ENCODE measurements at places on chromosomes 11 and 22.
A peak's percentile ranks its signal among the peaks of the same experiment; 100 is the strongest.

DNA sequence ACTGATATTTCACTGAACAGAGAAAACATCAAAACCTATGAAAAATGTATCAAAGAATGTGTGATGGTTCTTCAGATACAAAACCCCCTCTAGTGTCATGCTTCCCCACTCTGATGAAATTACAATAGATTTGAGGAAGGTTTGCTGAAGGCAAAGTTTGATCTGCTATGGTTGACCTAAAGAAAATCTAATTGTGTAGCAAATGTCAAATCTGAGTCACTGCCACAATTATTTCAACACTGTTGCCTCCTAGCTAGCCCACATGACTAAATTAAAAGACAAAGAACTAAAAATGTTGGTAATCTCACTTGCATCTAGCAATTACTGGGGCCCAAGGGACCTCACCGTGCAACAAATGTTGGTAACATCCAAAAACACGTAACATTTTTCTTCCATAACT is 728.0 kb downstream of the DLG2 start:
- DNase-seq = no peak

GRCh38 chr22:32067613-32068012 is 24.6 kb downstream of the SLC5A1 start:
- DNase-seq = no peak

- DNase-seq = no peak
These were observed 4.0 kb downstream of the CRY2 start for GRCh38 chr11:45851228-45851627.

DNA sequence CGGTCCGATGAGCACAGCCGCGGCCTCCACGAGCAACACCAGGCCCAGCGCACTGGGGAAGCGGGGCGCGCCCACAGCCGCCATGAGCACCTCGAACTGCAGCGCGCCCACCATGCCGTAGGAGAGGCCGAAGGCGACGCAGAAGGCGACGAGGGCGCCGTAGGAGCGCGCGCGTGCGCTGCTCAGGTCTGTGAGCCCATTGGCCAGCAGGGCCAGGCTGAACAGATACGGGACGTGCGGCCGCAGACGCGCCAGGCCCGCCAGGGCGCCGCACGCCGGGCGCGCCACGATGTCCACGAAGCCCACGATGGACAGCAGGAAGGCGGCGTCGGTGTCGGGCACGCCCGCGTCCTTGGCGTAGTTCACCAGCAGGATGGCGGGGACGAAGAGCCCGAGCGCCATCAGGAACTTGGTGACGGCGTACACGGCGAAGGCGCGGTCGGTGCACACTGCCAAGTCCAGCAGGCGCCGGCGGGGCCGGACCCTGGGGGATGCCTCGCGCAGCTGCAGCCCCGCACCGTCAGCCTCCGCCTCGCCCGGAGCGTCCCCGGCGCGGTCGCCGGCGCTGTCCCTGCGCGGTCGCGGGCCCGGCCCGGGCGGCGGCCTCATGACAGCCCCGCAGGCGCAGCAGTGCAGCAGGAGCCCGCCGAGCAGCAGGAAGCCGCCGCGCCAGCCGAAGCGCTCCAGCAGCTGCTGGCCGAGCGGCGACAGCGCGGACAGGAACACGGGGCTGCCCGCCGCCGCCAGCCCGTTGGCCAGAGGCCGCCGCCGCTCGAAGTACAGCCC is 2.9 kb downstream of the SLC16A8 start:
- DNase-seq = no peak

DNA sequence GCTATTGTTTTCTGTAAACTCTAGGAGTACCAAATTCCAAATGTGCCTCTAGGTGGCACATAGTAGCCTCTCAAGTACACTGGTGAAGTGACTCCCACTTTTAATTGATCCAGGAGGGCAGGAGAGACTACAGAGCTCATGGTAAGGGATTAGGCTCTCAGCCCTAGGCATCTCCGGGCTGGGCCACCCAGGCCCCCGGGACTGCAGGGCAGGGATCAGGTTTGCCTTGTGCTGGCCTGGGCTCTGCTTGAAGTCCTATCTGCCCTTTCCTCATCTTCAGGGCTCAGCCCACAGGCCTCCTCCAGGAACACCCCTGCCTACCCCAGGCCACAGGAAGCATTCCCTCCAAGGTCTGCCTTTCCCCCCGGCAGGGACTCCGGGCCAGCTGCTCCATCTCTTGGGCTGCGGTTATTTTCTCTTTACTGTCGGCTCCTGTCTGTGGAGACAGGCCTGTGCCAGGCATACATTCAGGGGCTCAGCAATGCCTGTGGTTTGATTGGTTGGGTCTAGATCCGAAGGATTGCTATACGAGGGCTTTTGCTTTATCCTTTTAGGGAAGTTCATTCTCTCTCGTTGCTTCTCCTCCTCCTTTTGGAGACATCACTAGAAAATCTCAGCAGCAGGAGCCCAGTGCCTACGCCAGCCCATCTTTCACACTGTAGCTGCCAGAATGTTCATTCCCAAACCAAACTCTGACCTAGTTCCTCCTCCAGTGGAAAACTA is 32.8 kb downstream of the PARVA start:
- DNase-seq = peak; percentile 70

DNA sequence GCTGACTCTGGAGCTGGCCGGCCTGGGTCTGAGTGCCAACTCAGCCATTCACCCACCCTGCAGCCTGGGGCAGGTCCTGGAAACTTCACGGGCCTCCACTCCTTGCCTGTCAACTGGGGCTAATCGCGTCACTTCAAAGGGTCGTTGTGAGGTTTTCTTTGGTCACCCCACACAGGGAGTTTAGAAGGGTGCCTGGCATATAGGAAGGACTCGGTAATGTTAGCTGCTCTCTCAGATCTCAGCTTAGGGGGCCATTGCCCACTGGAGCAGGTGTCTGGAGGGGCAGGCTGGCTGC is 7.3 kb downstream of the INCENP start:
- DNase-seq = no peak

GRCh38 chr11:44470854-44471253 is 94.6 kb upstream of the CD82 start:
- DNase-seq = no peak

- DNase-seq = no peak
These were observed 120.9 kb downstream of the TBC1D22A start for GRCh38 chr22:46883092-46883910.
